ENCODE measurements at places on chromosomes 12 and 14.

GRCh38 chr14:95008445-95009217, 148.7 kb downstream of the DICER1 start:
- DNase-seq = no peak

DNA sequence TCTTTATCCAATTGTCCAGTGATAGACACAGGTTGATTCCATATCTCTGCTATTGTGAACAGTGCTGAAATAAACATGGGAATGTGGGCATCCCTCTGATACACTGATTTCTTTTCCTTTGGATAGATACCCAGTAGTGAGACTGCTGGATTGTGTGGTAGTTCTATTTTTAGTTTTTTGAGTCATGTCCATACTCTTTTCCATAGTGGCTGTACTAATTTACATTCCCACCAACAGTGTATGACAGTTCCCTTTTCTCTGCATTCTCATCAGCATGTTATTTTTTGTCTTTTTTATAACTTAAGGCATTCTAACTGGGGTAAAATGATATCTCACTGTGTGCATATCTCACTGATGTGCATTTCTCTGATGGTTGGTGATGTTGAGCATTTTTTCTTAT, 24.8 kb upstream of the VASH1 start:
- no peak for DNase-seq

- peak; percentile 58 for DNase-seq
Measured at GRCh38 chr12:69570545-69571399, 14.5 kb upstream of the CCT2 start.

GRCh38 chr12:80219345-80219744, 120.0 kb downstream of the OTOGL start:
- no peak for DNase-seq

DNA sequence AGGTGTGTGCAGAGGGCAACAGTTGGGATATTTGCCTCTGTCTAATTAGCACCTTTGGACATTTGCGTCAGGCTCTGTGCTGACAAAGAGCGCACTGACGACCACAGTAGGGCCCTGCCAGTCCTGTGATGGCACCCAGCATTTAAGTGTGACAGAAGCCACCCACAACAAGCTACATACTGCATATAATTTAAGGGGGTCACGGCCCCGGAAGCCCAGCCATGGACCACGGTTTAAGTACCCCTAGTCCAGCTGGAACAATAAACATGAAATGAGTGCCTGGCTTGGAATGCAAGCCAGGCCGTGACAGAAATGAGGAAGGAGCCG, 16.8 kb upstream of the DYNC1H1 start:
- peak; percentile 32 for DNase-seq

- DNase-seq = no peak
Measured at GRCh38 chr12:80033448-80033847, 65.9 kb upstream of the OTOGL start.

Measured in activated naive CD4-positive, alpha-beta T cell treated with anti-CD3 and anti-CD28 coated beads, Interleukin-2, amount 50 U/mL, for 16 hours (primary cell).